ENCODE measurements at places on chromosomes 11 and 22. TPM values are rescaled to one million over a fixed set of nuclear protein-coding genes. Genes with fewer than 3 reads are reported as not detected.

DNA sequence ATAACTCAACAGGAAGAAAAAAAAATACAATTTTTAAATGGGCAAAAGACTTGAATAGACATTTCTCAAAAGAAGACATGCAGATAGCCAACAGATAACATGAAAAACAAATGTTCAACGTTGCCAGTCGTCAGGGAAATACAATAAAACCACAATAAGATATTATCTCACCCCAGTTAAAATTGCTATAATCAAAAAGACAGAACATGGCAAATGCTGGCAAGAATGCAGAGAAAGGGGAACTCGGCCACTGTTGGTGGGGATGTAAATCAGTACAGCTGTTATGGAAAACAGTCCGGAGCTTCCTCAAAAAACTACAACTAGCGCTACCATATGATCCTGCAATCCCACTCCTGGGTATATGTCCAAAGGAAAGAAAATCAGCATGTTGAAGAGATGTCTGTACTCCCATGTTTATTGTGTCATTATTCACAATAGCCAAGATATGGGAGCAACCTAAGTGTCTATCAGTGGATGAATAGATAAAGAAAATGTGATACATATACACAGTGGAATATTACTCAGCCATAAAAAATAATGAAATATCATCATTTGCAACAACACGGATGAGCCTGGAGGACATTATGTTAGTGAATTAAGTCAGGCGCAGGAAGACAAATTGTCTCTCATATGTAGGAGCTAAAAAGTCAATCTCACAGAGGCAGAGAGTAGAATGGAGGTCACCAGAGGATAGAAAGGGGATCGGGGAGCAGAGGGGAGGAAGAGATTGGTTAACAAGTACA lies 12.2 kb upstream of the CYTH4 start:
- DNase-seq, result no peak

GRCh38 chr22:44667829-44668189 lies 34.2 kb upstream of the PRR5 start:
- DNase-seq, result no peak

DNA sequence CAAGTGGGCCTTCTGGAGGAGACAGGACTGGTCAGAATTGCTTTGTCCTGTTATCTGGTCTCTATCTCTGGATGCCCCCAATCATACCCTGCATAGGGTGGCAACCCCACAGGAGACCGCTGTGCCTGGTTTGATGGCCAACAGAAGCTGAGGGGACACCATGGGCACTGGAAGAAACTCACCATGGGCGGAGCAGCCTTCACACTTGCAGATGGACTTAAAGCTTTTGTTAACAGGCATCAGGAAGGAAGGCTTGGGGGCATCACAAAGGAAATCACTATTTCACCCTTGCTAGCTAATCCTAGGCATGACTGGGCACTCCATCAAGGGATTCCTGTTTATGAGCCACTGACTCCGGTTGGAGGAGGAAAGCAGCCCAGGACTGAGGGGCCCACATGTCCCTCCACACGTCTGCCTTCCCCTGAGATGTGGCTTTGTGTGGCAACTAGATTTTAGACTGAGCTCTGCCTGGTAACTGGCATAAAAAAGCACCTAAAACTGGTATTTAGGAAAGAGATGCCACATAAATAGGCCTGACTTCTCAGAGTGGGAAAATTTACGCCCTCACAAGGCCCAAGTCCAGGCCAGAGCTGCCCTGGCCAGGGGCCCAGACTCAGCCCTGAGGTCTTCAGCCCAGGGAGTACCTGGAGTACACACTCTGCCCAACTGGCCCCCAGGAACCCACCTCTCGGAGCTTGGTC lies 57.0 kb upstream of the LYVE1 start:
- no peak for DNase-seq

- no peak for DNase-seq
Observed at GRCh38 chr11:47714554-47715081, 551 bp downstream of the AGBL2 start.

DNA sequence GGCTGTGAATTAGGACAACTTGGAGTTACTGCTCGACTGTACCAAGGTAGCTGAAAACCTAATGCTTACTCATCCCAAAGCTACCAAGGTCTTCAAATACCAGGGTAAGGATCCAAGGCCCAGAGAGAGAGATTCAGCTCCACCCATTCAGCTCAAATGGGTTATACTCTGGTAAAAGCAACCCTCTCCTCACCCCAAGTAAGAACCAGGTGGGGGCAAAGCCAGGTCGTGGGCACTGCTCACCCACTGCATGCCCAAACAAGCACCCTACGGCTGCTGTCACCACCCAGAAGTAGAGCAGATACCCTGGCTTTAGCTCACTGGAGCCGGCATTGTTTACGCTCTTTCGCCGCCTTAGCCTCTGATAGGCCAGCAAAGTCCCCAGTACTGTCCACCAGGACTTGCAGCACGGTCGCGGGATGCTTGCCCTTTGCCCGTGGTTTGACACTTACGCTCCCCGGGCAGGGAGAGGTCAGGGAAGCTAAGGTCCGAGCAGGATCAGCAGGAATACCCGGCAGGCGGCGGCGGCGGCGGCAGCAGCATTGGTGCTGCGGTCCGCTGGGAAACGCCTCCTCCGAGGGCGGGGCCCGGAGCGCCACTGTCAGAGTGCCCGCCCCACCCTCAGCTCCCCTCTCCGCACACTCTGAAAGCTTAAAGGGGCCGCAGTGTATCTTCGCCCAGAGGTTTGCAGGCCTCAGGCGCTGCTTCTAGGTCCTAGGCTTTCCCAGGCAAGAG lies 19.6 kb downstream of the CKAP5 start:
- peak; percentile 89 for DNase-seq

DNA sequence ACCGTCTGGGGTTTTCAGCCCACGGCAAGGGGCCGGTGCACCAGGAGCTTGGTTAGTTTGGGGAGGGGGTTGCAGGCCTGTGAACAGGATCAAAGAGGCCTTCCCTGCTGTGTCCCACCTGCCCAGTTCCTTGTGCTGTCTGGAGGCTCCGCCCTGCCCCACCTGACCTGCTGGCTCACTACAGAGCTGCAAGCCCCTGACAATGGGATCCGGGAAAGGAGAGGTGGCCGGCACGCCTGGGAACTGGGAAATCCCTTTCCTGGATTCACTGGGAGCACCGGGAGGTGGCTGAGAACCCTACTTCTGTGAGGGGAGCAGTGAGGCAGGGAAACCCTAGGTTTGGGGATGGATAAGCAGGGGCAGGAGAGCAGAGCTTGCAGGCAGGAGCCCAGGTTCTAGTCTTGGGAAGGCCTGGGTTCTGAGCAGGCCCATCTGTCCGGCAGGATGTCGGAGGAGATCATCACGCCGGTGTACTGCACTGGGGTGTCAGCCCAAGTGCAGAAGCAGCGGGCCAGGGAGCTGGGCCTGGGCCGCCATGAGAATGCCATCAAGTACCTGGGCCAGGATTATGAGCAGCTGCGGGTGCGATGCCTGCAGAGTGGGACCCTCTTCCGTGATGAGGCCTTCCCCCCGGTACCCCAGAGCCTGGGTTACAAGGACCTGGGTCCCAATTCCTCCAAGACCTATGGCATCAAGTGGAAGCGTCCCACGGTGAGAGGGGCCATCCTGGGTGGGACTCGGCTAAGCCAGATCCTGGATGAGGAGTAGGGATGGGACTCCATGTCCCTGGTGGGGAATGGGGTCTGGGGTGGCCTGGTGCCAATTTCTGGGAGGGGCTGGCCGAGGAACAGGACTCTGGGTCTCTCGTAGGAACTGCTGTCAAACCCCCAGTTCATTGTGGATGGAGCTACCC lies 786 bp downstream of the CAPN1 start:
- DNase-seq, result peak; percentile 81

DNA sequence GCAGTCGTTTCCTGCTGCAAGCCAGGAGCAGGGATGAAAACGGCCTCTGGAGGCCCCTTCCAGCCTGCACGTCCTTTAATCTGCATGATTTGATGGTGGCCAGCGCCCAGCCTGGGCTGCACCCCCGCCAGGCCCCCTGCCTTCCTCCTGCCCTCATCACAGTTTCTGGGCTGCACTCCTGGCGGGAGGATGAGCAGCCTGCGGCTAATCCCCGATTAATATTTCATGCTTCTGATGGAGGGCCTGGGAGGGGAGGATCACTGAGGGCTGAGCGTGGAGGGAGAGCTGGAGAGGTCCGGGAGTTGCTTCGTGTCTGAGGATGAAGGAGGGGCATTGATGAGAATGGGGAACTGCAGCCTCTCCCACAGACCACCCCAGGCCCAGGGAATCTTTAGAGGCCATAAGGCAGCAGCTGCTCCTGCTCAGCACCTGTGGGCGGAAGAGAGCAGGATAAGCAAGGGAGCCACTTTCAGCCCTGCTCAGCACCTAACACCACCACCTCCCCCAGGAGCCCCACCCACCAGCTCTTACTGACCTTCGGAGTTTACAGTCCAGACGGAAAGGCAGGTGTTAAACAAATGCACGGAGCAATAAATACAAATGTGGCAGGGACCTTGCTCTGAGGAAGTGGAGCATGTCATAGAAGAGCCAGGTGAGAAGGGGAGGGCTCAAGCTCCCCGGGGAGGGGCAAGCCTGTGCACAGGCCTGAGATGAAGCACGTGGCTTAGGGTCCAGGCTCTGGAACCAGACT lies 135.0 kb upstream of the NECTIN1 start:
- peak; percentile 23 for DNase-seq

GRCh38 chr11:2436521-2437031 lies 7.7 kb downstream of the TRPM5 start:
- DNase-seq, result no peak

- DNase-seq, result no peak
Observed at GRCh38 chr11:16722581-16723344, 15.7 kb upstream of the C11orf58 start.

The OR8A1 gene
- not detected for total RNA-seq

The CLDN5 gene
- 198 TPM for total RNA-seq

The B4GALNT4 gene
- 2.1 TPM for total RNA-seq

The DEFB131B gene
- not detected for total RNA-seq

The POU2AF2 gene
- total RNA-seq, result not detected
